ENCODE measurements at places on chromosomes 2 and 18.

- no peak for DNase-seq
Observed at GRCh38 chr2:233693963-233694362, 1.3 kb downstream of the UGT1A6 start.

DNA sequence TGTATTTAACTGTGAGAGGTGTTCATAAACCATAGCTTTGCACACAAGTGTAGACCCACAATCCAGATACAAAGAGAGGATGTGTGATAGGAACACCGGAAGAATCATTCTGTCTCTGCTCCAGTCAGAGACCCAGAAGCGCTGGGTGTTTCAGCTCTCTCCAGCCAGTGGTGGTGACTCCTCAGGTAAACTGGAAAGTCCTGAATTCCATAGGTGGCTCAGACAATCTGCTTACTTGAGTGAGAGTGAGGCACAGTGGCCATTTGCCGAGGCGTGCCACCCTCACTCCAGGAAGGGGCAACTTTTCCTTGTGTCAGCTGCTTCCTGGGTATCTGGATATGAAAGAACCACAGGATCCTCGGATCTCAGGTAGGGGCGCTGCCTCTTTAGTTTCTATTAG is 171.5 kb downstream of the KCNS3 start:
- no peak for DNase-seq

- DNase-seq: no peak
Observed at GRCh38 chr2:138087751-138088593, 123.7 kb downstream of the HNMT start.

- DNase-seq: peak; percentile 45
Observed at GRCh38 chr2:104849618-104850141, 4.2 kb upstream of the POU3F3 start.

Measured in IMR-90 (cell line).